ENCODE measurements at places on chromosomes 11 and 22.

- no peak for DNase-seq
Measured at GRCh38 chr22:50057278-50058060, 629 bp downstream of the TTLL8 start.

- DNase-seq, result no peak
Measured at GRCh38 chr11:19987331-19987801, 172.9 kb downstream of the DBX1 start.

DNA sequence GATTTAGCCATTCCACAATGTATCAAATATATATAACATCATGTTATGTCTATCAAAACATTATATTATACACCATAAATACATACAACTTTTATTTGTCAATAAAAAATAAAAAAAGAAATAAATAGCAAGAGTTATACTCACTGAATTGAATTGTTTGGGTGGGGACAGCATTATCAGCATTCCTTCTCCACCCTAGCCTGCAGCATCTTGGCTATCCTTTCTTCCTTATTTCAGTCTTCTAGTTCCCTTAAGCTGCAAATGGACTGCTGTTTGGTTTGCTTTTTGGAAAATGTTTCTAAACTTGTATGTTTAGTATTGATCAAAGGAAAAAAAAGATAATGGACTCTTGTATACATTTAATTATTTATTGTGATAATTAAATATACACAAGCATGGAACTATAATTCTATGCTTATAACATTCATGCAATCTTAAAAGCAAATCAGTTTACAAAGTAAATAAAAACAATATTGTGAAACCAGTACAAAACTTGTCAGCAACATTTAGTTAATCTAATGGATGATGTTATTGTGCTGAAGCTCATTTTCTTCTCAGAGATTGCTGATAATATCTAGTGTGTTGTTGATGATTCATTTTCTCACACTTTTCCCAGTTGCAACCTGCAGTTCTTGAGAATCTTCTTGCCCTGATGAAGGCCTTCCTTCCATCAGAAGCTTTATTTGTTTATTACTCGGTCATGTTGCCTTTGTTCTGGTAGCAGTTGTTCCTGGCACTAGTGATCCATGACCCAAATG, 5.0 kb downstream of the ARHGAP42 start:
- no peak for DNase-seq

DNA sequence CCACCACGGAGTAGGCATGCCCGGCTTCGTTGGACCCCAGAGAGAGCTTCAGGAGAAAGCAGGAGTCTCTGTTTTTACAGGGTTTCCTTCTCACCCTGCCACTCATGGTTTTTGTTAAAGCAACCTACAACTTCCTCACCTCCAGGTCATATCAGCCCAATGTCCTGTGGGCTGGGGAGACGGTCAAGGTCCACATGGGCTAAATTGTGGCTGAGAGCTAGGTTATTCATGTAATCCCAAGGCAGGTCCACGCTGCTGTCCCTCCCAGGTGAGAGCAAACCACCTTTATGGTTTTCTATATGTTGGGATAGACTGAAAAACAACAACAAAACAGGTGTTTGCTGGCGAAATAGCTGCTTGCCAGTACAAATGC, 19.5 kb downstream of the TSPAN32 start:
- no peak for DNase-seq

DNA sequence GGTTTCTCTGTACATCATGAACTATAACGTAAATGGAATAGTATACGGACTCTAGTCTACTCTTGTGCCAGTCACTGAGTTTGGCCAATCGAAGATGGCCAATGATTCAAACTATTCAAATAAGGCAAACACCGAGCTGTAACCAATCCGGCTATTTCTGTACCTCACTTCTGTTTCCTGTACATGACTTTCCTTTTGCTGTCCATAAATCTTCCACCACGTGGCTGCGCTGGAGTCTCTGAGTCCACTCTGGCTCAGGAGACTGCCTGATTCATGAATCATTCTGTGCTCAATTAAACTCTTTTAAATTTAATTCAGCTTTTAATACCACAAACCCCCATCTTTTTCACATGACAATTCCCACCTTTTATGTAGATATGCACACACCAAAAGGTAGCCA, 1.5 kb upstream of the JAML start:
- DNase-seq, result no peak

DNA sequence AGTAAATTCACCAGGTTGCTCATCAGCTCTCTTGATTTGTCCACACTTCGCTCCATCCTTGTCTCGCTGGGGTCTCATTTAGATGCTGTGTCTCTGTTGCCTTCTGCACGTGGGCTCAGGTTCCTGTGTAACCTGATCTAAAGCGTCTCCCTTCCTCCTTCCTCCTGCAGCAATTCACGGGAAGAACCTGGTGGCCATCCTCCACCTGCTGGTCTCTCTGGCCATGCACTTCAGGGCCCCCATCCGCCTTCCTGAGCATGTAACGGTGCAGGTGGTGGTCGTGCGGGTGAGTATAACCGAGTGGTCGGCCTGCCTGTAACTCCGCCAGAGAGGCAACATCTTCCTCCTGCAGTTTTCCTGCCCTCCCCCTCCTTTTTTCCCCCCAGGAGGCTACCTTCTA, 48.0 kb upstream of the PARVG start:
- DNase-seq, result no peak

GRCh38 chr11:70312401-70313357, 42.2 kb downstream of the PPFIA1 start:
- DNase-seq, result no peak

DNA sequence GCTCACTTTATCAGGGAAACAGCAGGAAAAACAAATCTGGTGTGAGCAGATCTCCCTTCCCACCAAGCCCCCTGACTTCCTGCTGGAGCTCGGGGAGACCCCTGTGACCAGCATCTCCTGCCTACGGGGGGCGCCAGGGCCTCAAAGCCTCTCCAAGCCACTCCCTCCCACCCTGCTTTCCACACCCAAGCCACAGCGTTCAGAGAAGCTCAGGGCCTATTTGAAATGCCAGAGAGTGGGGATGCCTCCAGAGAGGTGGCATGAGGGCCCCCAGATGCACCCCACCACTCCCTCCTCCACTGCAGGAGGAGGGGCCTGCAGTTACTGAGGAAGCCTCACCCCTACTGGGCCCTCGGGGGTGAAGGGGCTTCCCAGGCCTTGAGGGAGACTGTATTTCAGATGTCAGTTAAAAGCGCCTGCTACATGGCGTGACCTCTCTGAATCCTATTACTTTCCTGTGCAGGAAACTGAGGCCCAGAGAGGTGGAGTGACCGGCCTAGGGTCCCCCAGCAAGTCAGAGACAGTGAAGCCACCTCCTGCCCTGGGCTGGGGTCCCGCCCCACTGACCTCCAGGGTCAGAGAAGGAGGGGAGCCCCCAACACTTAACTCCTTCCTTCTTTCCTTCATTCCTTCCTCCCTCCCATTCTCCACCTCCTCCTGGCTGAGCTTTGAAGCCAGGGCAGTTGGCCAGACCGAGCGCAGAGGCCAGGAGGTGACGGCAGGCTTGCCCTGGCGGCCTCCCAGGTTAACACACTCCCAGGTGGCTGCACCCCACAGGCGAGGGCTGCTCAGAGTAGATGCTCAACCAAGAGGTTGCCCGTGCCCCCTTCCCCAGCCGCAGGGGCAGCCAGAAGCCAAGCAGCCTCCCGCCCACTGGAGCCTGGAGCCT, 6.0 kb upstream of the CDKN1C start:
- no peak for DNase-seq

- DNase-seq, result no peak
Measured at GRCh38 chr22:36732609-36733008, 29.1 kb upstream of the CACNG2 start.

GRCh38 chr22:29009148-29009547, 52.5 kb downstream of the C22orf31 start:
- DNase-seq, result no peak

- DNase-seq, result no peak
Measured at GRCh38 chr22:25630447-25630846, 66.0 kb downstream of the GRK3 start.

GRCh38 chr11:64868904-64869570, 9.4 kb downstream of the EHD1 start:
- no peak for DNase-seq

- DNase-seq, result peak; percentile 63
Measured at GRCh38 chr11:121452609-121453150, at the start of gene SORL1-AS1. Gene SORL1-AS1 (minus strand): TSS chr11:121452967.

DNA sequence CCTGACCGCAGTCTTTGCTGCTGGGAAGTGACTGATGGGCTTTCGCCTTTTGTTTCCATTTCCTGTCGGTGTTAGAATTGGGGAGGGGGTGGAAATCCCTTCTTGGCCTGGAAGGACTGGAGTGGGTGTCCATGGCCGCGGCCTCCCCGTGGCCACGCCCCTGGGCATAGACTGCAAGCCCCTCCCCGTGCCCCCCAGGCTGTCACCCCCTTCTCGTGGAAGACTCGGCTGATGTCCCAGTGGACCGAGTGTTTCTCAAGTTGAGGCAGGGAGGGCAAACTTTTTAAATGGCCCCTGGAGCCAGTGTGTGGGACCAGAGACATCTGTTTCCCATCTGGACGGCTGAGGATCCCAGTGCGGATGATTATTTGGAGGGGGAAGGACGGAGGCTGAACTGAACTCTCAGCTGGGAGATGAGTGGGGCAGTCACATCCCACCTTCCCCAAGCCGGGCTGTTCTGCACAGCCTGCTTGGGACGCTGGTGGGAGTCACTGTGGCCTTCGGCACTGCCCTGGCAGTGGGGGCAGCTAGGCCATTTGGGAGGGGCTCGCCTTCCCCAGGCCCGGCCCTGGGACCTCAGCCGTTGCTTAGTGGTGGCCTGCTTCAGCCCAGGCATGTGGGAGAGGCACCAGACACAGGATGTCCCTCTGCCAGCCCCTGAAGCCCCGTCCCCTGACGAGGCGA, 1.6 kb downstream of the CD81 start:
- DNase-seq, result no peak

DNA sequence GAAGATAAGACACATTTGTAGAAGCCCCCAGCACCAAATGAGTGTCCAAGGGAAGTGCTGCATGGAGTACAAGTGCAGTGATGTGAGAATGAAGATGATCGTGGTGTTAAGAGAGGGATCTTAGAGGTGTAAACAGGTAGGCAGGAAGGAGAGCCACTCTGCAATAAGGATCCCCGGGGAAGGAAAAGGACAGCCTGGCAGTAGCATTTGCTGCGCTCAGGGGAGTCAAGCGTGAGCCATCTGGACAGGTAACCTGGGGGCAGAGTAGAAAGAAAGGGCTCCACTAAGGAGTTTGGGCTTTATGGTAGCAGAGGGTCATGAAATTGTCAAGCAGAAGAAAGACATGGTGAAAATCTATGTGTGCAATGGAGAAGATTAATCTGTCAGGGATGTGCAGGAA, 587.2 kb downstream of the BUD13 start:
- no peak for DNase-seq

DNA sequence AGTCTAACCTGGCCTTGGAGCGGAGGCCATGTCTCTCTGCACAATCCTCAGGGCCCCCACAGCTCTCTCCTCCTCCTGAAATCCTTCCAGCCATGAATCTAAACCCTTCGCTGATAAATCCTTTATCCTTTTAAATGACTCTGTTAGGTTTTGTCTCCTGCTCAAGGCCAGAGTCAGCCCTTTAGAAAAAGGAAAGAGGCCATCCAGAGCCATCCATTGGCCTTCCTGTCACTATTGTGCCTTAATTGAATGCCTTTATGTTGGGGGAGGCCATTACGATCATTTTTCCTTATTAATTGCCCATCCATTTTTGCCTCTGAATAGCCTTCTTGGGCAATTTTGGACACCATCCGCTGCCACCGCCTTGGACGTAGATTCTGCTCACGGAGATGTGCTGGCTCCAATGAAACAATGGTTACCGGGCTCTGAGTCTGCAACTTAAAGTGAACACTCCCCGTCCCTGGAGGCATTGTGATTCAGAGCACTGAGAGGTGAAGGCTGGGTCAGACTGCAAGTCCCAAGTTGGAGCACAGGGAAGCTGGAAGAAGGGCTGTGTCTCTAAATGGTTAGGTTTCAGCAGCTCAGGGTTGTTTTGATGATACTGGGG, 213.0 kb upstream of the E2F8 start:
- DNase-seq, result no peak
